Osteoblast (primary cell): ENCODE measurements at places on chromosomes 7 and 10. TPM values are rescaled to one million over a fixed set of nuclear protein-coding genes. Genes with fewer than 3 reads are reported as not detected.
A peak's percentile ranks its signal among the peaks of the same experiment; 100 is the strongest.

Gene LRRC4
- total RNA-seq, result 0.29 and 0.72 TPM in 2 replicates

- no peaks in the 10 kb centered on the region for H3K36me3 ChIP-seq
- H3K27ac ChIP-seq, result peak overlapping the region; percentile 82
- peaks cover 30% of the 10 kb centered on the region for H3K4me1 ChIP-seq
Measured at GRCh38 chr7:93015779-93016481, 101.8 kb downstream of the SAMD9 start.

Gene HOXA7
- 3.6 and 4.4 TPM in 2 replicates for total RNA-seq

GRCh38 chr7:37796138-37796775 is 52.1 kb upstream of the NME8 start:
- H3K36me3 ChIP-seq, result no peaks in the 10 kb centered on the region
- DNase-seq, result no peak
- H3K4me1 ChIP-seq, result no peaks in the 10 kb centered on the region
- no peak overlapping the region for H3K4me3 ChIP-seq
- no peaks in the 10 kb centered on the region for H3K27me3 ChIP-seq

Gene PRRT4
- not detected in 2 replicates for total RNA-seq

DNA sequence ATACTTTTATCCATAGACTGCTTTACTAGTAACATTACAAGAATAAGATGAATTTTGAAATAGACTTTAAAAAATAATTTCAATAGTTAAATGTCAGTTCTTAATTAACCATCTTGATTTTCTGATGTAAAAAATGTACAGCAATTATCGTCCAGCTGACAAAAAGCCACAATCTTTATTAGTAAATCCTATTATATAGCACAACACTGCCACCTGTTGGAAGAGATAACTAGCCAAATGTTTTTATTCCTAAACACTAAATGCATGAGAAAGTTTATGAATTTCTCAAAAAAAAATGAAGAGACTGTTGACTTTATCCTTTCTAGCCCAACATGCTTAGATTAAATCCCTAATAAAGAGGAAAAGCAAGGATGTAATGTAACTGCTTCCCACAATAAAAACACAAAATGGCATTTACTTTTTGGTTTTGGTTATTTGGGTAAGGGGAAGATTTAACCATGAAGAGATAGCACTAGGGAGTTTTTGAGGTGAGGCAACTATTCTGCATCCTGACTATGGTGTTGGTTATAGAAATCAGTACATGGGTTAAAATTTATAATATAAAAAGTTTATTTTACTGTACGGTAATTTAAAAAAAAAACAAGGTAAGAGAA is 8.0 kb downstream of the COA1 start:
- peaks cover 9% of the 10 kb centered on the region for H3K4me1 ChIP-seq
- no peaks in the 10 kb centered on the region for H3K27me3 ChIP-seq
- H3K36me3 ChIP-seq, result peaks cover 2% of the 10 kb centered on the region
- no peak overlapping the region for H3K4me3 ChIP-seq
- H3K27ac ChIP-seq, result peak overlapping the region; percentile 36

Gene DDC
- not detected in 2 replicates for total RNA-seq

DNA sequence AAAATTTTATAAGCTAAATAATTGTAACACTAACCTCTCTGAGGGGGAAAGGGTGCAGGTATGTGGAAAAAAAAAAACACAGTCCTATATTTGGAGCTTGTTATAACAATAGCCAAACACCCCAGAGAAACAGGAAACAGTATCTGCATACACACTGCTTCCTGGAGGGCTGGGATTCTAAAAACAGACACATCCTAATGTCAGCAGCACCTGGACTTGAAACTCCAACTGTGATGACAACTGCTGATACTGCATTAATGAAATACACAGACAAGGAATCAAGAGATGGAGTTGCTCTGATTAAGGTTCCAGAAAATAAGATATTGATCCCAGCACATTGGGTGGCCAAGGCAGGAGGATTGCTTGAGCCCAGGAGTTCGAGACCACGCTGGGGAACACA is 9.3 kb downstream of the DAGLB start:
- H3K4me1 ChIP-seq, result peaks cover 19% of the 10 kb centered on the region
- peaks cover 45% of the 10 kb centered on the region for H3K36me3 ChIP-seq
- no peak overlapping the region for H3K4me3 ChIP-seq

Gene KLLN
- 0.59 and 0.72 TPM in 2 replicates for total RNA-seq

Gene CALHM3
- total RNA-seq, result not detected in 2 replicates

GRCh38 chr7:57216340-57216739 is 84.1 kb upstream of the ZNF479 start:
- no peaks in the 10 kb centered on the region for H3K4me1 ChIP-seq
- H3K27me3 ChIP-seq, result no peaks in the 10 kb centered on the region
- DNase-seq, result no peak
- no peak overlapping the region for H3K4me3 ChIP-seq

Gene GRB10
- 62.6 and 69.5 TPM in 2 replicates for total RNA-seq

Gene CYP3A7
- not detected in 2 replicates for total RNA-seq

DNA sequence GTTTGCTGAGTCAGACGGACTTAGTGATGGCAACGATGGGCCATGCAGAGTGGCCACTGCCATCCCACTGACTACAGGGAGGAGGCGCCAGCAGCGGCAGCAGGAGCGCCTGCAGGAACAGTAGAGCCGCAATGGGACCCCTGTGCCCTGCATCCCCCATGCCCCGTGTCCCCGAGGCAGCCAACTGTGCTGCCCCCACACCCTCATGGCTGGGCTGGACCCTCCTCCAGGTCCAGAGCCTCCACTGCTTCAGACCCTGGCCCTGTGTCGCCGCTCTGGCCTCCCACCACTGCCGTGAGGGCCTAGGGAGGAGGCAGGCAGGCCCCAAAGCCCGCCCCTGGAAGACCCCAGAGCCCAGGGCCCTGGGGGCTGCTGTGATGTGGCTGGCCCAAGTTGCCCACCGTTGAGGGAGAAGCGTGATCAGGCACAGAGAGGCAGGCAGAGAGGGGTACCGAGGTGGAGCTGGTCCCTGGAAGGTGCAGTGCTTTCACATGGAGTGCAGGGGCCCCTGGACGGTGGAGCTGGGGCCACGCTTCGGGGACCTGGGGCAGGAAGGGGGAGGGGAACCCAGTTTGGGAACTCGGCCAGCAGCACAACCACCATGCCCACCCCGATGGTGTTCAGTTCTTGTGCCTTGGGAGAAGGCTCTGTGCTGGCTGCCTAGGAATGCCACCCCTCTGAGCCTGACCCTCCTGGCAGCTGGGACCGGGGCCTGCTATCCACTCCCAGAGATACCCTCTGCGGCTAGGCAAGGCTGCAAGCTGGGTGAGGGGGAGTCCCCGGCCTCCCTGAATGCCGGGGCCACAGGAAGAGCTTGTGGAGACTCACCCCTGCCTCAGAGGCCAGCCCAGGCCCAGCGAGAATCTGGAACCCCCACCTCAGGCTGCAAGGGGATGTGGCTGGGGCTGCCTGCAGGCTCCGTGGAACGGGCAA is 32.6 kb downstream of the DKK1 start:
- H3K4me3 ChIP-seq, result no peak overlapping the region
- peaks cover 5% of the 10 kb centered on the region for H3K4me1 ChIP-seq
- no peaks in the 10 kb centered on the region for H3K36me3 ChIP-seq
- no peaks in the 10 kb centered on the region for H3K27me3 ChIP-seq
- no peak for DNase-seq
- no peak overlapping the region for H3K27ac ChIP-seq

GRCh38 chr7:13197501-13197900 is 510.1 kb downstream of the ARL4A start:
- H3K27ac ChIP-seq, result no peak overlapping the region
- no peak overlapping the region for H3K4me3 ChIP-seq
- no peaks in the 10 kb centered on the region for H3K36me3 ChIP-seq

- H3K27me3 ChIP-seq, result peaks cover 17% of the 10 kb centered on the region
- H3K4me1 ChIP-seq, result peaks cover 2% of the 10 kb centered on the region
- peak overlapping the region; percentile 96 for H3K27ac ChIP-seq
Measured at GRCh38 chr10:3172081-3172445, 519 bp downstream of the PITRM1 start.
